Activated T-cell treated with anti-CD3 and anti-CD28 coated beads for 24 hours (primary cell): ENCODE measurements at places on chromosomes 6 and 20.

- no peak for DNase-seq
These were observed 1040.6 kb upstream of the CITED2 start for GRCh38 chr6:140414966-140415620.

- DNase-seq: no peak
These were observed 22.0 kb downstream of the KIF13A start for GRCh38 chr6:17965397-17965796.

DNA sequence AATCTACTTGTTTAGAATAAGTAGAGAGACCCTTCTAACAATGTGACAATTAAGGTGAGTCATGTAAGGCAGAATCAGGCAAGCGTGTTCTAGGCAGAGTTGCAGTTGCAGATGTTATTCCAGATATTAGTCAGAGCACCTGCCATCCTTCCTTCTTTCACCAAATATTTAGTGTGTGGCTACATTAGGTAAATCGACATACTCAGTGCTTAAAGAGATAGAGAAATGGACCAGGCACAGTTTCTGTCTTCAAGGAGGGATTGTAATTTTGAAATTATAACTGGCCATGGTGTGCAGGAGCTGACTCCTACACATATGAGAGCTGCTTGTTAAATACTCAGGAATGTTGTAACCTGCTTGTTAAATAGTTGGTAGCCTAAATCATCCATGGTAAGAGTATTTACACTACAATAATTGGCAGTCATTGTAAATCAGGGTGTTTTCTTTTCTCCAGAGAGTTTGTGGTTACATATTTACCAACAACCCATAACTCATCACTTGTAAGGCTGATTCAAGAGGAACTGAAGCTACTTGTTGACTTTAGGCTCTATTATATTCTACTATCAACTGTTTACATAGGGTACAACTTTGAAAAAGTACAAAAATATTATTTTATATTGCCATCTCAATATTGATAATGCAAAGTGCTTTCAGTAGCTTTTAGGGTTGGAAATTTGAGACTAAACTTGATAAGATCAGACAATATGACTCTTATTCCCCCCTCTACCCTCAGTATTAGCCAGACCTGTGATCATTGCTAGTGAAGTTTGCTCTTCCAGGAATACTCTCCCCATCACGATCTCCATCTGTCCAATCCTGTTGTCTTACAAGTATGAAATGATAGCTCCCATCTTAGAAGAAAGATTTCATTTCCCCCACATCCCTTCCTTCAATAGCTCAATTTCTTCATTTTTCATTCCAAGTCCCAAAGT is 607.1 kb downstream of the COL12A1 start:
- no peak for DNase-seq

DNA sequence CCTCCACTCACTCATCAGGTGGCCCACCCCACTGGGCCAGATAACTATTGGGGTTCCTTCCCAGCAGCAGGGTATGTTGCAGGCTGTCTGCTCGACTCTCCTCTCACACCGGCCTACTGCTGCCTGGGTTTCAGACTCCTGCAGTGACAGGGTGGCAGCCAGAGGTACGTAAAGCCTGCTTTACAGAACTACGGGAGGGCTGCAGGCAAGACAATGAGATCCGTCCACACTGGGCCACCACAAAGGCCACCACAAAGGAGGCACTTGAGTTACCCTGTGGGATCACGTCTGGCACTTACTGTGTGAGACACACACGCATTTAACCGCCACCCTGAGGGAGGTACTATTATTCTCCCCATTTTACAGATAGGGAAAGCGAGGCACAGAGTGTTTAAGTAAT is 78.5 kb downstream of the NFATC2 start:
- DNase-seq: no peak

- no peak for DNase-seq
These were observed 220.1 kb downstream of the BCAS1 start for GRCh38 chr20:53850319-53850718.

DNA sequence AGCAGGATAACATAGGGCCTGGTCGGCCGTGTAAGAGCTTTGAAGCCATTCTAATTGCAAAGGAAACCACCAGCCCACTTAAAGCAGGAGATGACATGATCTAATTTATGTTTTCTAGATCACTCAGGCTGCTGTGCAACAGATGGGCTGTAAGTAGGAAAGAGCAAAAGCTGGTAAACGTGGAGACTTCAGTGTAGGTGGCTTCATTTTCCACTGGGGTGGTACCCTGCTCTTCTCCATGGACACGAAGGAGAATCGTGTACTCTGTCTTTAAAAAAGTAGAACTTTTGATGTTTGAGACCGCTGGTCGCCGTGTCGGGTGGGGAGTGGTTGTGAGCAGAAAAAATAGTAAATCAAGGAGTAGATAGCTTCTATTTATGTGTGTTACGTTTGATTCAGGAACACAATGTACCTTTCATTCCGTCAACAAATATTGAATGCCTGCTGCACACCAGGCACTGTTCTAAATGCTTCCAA is 6.4 kb downstream of the CASS4 start:
- DNase-seq: no peak
